Cortex of kidney (tissue), 1 donor: ENCODE measurements at places on chromosomes 6 and 20.

DNA sequence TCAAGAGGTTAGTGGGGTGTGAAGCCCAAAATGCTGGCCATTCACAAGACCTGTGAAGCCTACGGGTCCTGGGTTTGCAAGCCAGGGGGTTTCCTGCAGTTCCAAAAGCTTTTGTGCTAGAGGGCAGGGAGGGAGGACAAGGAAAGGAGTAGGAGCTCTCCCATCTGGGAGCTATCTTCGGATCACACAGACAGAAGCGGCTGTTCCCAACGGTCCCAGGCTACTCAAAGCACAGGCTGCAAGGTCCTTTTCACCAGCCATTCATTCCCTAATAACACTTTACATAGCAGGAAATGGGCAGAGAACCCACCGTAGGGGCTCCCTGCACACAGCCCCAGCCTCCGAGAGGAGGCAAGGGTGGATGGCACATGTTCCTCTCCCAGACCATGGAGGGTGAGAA, 296.9 kb downstream of the FOXC1 start:
- DNase-seq, result no peak

- no peak for DNase-seq
Observed at GRCh38 chr20:5045906-5046305, 44.6 kb upstream of the SLC23A2 start.

DNA sequence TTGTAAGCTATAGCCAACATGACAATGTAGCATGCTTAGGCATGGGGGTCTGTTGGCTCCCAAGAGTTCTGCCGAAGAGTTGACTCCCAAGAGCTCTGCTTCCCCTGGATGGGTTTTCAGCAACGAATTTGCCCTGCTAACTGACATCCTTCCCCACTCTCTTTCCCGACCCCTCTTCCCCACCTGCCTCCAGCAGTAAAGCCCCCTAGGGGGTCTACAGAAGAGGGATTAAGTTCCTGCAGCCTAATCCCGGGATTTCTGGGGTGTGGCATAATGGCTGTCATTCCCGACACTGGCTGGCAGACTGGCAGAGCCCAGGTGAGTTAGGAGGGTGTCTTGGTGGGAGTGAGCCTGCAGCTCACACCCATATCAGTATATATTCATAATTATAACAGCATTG, 121.0 kb upstream of the ZNF184 start:
- no peak for DNase-seq

DNA sequence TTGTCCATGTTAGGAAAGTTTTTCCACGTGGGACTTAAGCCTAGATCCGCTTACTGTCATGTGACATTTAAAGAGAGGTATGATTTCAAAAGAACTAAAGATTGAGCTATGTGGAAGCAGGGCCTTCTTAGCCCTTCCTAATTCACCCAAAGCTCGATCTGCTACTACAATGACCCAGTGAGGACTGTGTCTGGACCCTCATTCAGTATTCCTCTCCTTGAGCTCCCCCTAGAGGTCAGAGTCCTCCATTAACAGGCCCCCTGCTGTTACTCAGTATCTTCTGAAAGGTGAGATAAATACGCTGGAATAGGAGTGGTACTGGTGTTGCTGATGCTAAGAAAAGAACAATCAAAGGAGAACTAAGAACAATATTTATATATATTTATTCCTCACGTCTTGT, 414.0 kb downstream of the GJA1 start:
- DNase-seq, result no peak

DNA sequence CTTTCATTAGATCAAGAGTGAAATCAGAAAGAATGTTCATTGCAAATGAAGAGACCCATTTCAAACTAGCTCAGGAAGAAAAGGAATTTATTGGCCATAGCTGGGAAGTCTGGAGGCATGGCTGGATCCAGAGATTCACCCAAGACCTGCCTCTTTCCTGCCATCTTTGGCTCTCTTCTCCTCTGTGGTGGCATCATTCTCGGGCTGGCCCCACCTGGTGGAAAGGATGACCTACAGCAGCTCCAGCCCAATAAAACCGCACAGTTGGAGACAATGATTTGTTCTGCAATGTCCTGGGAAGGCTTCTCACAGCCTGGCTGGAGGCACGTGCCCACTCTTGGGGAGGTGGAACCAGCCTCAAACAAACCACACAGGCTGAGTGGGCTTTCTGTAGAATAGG, 18.1 kb upstream of the FERMT1 start:
- DNase-seq, result no peak

- DNase-seq, result no peak
Observed at GRCh38 chr20:61903575-61904340, 161.9 kb downstream of the TAF4 start.

- no peak for DNase-seq
Observed at GRCh38 chr20:57394121-57395082, 3.2 kb downstream of the RBM38 start.

DNA sequence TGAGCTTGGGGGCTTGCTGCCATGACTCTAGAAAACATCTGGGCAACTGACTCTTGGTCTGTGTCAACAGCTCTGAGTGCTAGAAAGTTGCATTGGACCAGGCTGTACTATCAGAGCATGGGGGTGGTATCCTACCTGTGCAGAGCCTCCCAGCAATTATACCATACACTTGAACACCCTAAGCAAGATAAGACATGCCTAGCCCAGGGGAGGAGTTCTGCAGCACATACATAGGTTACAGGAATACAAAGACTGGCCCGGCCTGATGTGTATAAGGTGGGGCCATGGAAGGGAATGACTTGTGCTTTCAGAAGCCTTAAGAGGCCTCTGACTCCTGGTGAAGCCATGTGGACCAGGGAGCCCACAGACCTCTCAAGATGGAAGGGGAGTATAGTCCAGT, 11.4 kb upstream of the MOCS1 start:
- no peak for DNase-seq

DNA sequence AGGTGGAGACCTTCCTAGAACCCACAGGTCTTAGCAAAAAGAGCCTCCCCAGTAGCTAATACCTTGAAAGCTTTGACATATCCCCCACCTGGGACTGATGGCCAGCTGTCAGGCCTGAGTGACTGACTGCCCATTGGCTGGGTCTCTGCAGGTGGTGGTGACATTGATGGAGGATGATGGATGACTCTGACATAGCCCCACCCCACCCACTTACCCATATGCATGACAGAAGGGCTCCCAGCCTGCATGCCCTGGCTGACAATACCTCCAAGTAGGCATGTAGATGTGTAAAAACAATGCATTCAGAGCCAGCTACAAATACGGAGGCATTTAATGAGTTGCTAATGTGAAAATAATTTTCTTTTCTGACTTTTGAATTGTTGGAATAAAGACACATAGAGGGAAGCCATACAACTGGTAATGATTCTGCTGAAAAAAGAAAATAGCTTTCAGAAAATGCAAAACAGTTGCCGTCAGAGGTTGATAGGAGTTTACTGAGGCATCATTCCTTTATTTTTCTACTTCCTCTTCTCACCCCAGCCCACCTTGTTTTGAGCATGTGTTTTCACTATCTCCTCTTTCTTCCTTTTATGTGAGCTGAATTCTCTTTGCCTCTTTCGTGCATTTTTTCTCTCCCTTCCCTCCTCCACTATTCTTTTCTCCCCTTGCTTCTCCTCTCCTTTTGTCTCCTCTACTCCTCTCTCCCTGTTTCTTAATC, 70.6 kb downstream of the OLIG3 start:
- DNase-seq, result no peak

- DNase-seq, result no peak
Observed at GRCh38 chr6:154593122-154593521, 82.6 kb upstream of the CNKSR3 start.

GRCh38 chr20:34632870-34633452, 43.9 kb downstream of the PIGU start:
- no peak for DNase-seq

DNA sequence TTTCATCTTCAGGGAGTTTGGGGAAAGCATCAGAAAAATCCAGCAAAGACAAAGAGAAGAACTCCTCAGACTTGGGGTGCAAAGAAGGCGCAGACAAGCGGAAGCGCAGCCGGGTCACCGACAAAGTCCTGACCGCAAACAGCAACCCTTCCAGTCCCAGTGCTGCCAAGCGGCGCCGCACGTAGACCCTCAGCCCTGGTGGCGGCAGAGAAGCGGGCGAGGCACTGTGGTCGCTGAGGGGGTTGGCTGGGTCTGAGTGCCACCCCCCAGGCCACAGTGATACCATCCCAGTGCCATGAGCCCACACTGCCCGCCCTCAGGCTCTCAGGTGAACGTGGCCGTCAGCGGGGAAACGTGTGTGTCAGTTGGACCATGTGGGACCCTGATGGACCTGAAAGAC, 3.2 kb downstream of the MRGBP start:
- no peak for DNase-seq

DNA sequence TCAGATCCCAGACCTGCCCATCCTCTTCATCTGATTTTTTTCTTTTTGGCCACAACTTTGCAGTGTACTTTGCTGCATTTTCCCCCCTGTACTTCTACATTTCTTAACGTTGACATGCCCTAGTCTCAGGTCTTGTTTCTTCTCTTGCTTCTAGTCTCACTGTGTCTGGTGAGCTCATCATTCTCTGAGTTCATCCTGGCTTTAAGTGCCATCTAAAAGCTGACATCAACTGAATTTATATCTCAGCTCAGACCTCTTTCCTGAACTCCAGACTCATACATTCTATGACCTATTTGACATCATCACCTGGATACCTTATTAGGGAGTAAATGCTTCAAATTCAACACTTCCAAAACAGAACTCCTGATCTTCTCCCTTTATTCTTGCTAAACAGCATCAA, 48.9 kb downstream of the TINAG start:
- DNase-seq, result no peak

DNA sequence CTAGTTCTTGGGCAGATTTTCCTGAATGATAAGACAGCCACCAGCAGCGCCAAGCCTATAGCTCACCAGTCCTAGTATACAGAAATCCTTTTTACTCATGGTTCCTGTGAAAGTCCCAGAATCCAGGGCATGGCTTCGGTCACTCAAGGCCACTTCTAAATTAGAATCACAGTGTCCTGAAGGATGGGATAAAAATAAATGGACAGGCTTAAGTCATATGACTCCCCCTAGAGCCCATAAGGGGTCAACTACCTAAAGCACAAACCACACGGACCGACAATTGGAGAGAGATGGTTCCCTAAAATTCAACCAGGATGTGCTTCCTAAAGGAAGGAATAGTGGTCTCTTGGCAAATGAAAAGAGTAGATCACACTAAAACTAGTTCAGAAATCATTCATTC, 404.1 kb upstream of the PLCB4 start:
- DNase-seq, result no peak

DNA sequence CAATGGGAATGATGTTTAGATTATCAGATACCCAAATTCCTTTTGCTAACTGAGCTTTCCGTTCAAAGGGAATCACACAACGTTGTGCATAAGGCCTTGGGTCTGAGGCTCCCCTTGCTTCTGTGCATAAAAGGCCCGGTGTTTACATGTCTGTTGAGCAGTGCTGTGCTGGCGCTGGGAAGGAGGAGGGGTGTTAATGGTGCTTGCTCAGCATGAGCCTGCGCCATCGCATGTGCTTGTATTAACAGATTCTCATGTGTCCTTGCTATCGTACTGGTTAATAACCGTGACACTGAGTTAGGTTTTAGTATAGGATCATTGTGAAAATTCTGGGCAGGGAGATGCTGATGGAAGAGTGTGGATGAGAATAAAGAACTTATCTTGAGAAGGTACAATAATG, 62.3 kb upstream of the TRAF3IP2 start:
- DNase-seq, result no peak

DNA sequence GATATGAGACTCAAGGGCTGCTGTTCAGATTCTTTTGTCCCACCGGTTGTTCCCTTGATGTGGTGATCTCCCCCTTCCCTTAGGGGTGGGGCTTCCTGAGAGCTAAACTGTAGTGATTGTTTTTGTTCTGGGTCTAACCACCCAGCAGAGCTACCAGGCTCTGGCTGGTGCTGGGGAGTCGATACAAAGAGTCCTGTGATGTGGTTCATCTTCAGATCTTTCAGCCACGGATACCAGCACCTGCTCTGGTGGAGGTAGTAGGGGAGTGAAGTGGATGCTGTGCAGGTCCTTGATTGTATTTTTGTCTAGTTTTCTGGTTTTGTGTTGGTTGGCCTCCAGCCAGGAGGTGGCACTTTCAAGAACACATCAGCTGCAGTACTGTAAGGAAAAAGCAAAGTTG, 801.6 kb downstream of the EPHA7 start:
- DNase-seq, result no peak

DNA sequence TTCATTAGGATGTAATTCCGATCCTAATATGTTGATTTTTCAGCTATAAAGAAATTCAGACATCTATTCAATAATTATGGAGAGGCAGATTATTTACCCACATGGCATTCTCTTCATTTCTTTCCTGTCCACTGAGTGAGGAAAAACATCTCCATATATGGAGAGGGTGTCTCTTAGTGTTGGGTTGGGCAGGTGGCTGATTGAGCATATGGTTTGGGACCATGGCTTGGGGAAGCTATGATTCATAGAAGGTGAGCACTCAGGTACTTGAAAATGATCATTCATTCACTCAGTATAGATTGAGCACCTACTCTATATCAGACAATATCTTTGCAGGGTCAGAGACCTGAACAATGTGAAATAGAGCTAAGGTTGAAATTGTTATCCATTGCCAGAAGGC, 41.3 kb upstream of the IL20RA start:
- no peak for DNase-seq

DNA sequence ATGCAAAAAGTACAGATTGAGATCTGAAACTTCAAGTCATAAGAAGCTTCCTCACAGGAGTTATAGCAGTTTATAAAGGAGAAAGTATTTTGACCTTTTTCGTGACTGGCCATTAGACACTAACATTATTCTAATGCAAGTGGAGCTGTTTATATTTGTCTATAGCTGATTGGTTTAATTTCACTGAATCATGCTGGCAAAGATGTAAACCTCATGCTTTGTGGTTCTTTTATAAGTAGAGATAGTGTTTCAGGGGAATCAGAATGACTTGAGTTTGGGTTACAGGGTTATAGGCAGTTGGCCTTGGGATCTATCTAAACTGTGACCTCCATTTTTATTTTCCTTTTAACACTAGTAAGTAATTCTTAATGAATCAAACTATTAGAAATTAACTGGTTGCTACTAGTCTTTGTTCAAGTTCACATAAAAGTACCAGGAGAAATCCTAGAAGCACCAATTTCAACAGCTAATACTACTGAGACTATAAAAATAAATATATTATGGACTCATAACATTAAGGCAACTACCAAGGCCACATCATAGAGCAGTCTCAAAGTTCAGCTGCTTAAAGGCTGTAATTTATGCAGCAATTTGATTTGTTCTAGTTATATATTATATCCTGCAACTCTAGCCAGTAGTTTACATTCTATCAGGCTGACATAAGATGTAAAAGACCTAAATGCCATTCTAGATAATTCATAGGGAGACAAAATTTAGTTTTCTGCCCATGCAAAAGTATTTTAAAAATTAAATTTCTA, 94.0 kb downstream of the RNGTT start:
- DNase-seq, result no peak

DNA sequence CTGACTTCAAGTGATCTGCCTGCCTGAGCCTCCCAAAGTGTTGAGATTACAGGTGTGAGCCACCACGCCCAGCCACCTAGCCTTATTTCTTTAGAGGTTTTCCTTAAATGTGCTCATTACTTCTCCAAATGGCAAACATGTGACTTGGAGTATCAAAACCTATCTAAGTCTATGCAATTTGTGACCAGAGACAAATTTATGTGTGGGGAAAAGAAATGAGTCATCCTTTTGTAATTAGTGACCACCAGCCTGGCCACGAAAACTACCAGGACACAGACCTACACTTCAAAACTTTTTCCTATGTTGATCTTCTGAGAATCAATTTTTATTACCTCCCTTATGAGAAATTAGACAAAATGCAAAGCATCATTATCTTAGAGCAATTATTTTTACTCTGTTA, 64.6 kb upstream of the OGFRL1 start:
- no peak for DNase-seq

GRCh38 chr6:6869094-6869493, 238.7 kb upstream of the RREB1 start:
- DNase-seq, result no peak
